ENCODE measurements at places on chromosomes 5 and 9.

DNA sequence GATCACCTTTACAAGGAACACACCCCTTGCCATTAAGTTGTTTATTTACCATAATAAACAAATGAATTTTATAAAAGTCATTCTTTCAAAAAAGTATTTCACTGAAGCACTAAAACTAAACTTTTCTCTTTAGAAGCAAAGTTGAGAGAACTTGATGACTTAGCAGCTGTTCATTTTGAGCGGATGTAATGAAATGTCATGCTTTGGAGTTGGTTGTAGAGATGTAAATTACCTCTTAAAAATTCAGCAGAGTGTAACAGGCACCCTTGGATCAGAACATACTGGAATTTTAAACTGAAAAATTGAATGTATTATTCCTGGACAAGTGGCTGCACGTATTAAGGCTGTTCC is 617.2 kb downstream of the PDE4D start:
- DNase-seq, result no peak

- DNase-seq, result no peak
Observed at GRCh38 chr5:54663866-54664265, 146.3 kb downstream of the SNX18 start.

DNA sequence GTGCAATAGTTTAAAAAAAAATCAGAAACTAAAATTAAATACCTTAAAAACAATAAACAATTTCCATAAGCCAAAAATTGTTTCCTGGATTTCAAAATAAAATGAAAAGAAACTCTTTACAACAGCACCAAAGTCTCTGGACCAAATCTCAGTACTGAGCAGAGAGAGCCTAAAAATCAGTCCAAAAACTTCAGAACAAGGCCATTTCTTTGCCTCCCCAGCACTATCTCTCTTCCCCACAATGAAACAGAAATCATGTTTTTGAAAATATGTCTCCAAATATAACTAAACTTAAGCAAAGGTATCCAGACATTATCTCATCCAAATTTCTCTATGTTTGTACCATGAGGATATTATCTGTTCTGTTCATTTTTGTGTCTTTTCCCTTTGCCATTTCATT is 1.0 kb downstream of the FREM1 start:
- DNase-seq, result no peak

DNA sequence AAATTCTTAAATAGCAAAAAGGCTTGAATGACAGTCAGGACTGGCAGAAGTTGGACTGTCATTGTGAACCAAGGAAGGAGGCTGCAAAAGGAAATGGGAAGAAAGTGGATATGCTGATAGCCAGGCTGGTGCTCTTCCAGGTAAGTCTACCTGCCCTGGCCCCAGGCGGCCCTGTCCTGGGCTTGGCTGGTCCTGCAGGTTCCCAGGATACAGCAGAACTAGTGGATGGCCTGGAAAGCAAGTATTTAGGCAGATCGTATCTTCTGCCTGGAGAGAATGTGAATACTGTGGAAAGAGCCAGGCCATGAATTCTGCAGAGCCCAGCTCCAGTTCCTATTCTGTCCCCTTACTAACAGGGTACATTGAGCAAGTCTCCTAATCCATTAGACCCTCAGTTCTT is 149.3 kb downstream of the SEC61B start:
- DNase-seq, result no peak

GRCh38 chr9:10875752-10876151 is 262.9 kb upstream of the PTPRD start:
- DNase-seq, result no peak

DNA sequence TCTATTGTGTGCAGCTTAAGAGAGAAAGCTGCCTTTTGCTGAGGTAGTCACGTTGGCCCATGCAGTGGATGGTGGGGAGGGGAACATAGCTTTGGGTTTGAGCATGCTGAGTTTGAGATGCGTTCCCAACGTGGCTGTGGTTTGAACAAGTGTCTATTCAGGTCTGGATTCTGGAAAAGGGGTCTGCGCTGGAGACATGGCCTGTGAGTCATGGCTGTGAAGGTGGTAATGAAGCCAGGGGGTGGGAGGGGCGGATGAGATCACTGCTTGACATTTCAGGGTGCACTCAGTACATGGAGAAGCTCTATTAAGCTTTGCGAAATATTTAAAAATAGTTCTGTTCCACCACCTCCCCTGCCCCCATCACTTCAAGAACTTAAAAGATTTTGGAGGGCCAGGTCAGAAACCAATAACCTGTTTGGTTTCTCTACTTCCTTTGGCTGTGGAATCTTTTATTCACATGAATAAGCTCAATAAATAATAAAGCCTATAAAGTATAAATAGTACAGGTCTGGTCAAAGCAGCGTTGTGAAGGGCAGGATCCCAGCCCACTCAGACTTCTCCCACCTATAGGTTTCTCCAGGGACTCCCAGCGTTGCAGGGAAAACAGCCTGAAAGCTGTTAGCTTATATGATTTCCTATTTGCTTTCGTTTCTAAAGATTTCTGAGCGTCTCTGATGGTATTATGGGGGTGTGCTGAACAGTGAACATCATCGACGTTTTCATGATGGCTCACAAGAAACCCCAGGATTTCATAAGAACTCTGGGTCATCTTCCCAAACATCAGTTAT is 189.9 kb downstream of the NSG2 start:
- DNase-seq, result no peak

DNA sequence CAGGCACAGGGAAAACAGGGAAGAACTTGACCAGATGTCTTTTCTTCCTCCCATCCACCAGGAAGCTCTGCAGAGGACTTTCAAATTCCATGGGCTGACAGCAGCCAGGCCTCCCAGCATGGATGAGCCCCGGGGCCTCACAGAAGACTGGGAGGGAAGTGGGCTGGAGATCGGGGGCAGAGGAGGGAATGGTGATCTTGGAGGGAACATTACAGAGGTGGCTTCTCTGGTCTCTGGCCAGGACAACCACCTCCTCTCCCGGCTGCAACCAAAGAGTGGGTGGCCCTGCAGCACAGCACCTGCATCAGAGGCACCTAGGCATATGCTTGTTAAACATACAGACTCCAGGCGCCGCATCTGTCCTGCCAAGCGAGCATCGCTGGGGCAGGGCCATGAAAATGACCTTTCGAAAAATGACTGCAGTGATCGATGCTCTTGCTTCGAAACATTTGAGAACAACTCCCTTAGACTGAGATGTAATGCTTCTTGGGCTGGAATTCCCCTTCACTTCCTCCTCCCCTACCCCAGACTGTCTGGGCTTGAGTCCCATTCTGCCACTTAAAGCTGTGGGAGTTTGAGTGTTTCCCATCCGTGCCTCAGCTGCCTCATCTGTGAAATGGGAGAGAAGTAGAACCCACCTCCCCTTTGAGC is 68.7 kb upstream of the UNC5A start:
- no peak for DNase-seq

GRCh38 chr9:125926936-125927335 is 179.8 kb downstream of the PBX3 start:
- DNase-seq, result no peak

- DNase-seq, result no peak
Observed at GRCh38 chr9:110960288-110960687, 78.0 kb downstream of the LPAR1 start.

DNA sequence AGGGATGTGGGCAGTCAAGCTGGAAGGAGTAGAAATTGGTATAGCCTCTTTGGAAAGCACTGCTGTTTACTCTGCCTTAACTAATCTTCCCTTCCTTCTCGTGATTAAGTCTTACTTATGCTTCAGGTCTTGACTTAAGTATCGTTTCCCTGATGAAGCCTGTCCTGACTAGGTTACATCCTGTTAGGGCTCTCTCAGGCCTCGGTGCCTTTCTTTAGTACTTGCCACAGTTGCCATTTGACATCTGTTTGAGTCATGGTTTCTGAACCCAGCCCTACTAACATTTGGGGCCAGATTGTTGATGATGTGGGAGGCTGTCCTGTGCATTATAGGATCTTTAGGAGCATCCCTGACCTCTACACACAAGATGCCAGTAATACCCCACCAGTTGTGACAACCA is 94.4 kb downstream of the GAPVD1 start:
- no peak for DNase-seq

GRCh38 chr9:88852794-88853193 is 138.5 kb upstream of the S1PR3 start:
- DNase-seq, result no peak

DNA sequence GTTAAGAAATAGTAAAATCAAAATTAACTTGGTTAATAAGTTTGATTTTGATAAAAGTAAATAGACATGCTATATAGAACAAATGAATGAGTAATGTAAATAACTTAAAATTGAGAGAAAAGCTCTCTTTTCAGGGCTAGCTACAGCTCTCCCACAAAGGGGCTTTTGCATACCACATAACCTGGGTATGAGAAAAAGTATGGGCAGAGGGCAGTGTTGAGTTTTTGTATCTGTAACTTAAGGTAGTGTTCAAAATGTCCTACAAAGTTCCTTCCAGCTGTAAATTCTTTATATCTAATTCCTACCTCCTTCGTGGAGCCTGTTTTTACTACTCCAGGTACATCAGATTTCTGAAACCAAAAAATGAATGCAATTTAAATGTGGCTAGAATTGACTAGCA is 18.9 kb upstream of the TTC33 start:
- DNase-seq, result no peak

DNA sequence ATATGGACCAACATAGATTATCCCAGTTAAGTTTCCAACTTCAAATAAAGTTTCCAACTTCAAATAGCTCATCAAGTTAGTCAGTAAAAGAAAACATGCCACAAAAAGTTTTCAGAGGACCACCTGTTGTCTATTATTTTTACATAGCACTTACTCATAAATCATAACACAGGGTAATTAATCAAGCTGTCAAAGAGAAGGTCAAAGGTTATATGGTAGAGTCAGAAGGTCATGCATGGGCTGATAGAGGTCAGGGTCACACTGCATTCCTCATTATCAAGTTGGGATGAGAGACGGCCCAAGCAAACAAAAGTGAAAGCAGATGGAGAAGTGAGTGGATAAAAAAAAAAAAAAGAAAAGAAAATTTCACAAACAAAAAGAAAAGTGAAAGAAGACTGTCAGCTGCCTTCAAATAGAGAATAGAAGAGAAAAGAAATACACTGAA is 145.5 kb upstream of the POU5F2 start:
- peak; percentile 3 for DNase-seq

GRCh38 chr5:168910874-168911273 is 331.7 kb upstream of the PANK3 start:
- DNase-seq, result no peak

- no peak for DNase-seq
Observed at GRCh38 chr9:16521868-16522411, 348.5 kb downstream of the BNC2 start.

- DNase-seq, result peak; percentile 13
Observed at GRCh38 chr9:119004618-119004990, 364.6 kb downstream of the BRINP1 start.

DNA sequence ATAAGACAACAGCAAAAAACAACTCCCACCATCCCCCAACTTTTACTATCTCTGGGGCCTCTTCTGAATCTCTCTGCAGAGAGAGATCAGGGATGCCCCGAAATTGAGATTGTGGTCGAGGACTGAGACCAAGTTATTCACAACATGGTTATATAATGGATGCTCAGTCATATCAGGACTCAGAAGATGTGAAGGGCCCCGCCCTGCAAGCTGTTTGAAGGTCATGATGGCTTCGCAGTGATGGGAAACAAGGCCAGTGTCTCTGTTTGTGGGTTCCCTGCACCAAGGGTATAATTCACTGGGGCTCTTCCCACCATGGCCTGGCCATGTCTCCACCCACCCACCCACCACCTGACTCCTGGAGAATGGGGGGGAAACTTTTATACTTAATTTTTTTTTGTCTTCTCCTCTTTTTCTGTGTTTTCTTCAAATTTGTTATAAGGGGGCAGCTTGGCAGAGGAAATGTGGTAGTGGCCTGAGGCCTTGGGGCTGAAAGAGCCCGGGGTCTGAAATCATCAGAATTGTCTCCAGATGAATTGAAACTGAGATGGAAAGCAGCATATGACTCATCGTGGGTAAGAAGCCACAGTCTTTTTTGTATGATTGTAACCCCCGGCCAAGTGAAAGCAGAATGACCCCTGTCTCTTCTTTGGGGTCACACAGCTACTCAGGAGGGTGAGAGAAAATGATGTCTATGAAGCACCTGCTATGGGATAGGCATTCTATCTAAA is 15.0 kb upstream of the TEX48 start:
- DNase-seq, result no peak

GRCh38 chr5:89929834-89930233 is 479.7 kb downstream of the CETN3 start:
- DNase-seq, result no peak

- DNase-seq, result no peak
Observed at GRCh38 chr5:17147170-17147569, 70.3 kb upstream of the BASP1 start.

GRCh38 chr9:20771729-20772128 is 87.7 kb downstream of the FOCAD start:
- DNase-seq, result no peak

DNA sequence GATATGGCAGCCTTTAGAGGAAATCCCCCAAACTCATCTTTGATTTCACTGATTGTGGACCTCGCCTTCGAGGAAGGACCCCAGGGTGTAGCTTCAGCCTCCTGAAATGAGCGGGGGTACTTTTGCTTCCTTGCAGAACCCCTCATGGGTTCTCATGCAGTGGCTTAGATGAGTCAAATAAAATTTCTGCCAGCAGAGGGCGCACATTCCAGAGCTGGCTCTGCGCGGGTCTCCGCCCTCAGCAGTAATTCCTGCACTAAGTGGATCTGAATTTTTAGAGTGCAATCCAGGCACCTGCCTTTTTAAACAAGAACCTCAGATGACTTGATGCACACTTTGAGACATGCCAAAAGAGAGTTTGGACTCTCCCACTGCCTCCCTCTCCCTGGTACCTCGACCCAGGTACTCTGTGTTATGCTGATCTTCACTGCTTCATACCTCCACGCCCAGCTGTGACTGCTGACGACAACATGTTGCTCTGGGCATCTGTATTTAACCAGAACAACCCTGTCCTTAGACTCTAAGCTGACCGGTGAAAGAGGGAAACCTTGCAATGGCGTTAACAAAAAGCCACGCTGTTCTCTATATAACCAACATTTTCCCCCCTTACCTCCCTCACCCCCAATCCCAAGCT is 7.3 kb downstream of the EGFLAM start:
- peak; percentile 85 for DNase-seq

DNA sequence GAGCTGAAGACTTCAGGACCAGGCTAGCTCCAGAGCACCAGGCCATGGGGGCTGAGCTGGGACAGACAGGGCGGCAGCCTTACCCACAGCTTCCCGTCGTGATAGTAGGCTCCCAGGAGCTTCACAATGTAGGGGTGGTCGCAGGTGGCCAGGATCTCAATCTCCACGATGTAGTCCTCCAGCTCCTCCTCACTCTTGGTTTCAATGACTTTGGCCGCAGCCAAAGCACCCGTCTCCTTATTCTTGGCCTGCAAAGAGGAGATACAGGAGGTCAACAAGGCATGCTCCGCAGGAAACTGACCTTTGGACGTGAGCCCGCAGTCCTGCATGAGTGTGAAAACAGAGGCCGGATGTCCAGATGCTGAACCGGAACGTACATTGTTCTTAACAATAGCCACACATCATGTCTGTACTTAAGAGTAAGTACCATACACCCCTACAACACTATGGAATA is 31.5 kb downstream of the STK10 start:
- no peak for DNase-seq

Measured in spinal cord (tissue), 10 donors.